ENCODE measurements at places on chromosomes 13 and 19.

DNA sequence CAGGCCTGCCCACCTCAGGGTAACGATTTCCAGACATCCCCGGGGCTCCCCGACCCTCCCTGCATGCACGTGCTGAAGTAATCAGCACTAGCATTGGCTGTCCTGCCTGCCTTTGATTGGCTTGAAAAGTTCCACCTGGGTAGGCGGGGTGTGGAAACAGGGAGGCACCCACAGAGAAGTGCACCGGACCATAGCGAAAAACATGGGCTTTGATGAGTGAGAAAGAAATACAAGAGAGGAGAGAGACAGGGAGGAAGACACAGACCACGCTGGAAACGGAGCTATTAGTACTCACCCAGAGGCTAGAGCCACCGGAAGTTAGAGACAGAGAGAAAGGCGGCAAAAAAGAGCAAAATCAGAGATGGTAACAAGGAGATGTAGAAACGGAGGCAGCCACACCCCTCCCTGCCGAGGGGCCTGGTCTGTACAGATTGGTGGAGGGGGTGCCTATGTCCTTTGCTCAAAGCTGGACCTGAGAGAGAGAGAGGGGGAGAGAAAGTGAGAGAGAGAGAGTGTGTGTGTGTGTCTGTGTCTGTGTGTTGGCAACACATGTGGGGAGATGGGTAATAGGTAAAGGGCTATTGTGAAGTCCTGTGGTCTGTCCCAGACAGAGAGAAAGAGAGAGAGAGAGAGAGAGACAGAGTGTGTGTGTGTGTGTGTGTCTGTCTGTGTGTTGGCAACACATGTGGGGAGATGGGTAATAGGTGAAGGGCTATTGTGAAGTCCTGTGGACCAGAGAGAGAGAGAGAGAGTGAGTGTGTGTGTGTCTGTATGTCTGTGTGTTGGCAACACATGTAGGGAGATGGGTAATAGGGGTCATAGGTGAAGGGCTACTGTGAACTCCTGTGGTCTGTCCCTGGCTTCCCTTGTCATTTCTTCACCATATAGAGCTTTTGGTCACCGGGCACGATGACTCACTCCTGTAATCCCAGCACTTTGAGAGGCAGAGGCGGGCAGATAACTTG lies 2.9 kb downstream of the CGB3 start:
- no peak for DNase-seq

- no peak for DNase-seq
Measured at GRCh38 chr13:89827552-89827951, 1519.9 kb upstream of the MIR17HG start.

DNA sequence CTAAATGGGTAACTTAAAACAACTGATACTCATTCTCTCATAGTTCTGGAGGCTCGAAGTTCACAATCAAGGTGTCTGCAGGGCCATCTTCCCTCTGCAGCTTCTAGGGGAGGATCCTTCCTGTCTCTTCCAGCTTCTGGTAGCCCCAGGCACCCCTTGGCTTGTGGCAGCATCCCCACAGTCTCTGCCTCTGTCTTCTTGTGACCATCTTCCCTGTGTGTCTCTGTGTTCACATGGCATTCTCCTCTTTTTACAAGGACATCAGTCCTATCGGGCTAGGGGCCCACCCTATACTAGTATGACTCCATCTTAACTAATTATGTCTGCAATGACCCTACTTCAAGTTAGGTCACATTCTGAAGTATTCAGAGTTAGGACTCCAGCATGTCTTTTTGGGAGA lies 73.5 kb downstream of the ANKRD10 start:
- no peak for DNase-seq

DNA sequence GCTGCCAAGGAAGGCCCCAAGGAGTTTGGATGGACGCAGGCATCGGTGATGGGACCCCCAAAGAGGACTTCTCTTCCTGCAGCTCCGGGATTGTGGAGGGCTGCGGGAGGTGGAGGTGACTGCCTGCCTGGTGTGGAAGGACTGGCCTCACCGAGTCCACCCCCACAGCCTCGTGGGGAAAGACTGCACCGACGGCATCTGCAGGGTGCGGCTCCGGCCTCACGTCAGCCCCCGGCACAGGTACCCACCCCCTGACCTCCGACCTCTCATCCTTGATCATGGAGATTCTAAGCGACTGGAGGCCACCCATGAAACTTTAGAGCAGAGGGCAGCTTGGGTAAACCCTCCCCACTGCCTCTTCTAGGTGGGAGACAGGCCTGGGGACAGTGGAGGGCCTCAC lies 16.9 kb upstream of the CLASRP start:
- no peak for DNase-seq

DNA sequence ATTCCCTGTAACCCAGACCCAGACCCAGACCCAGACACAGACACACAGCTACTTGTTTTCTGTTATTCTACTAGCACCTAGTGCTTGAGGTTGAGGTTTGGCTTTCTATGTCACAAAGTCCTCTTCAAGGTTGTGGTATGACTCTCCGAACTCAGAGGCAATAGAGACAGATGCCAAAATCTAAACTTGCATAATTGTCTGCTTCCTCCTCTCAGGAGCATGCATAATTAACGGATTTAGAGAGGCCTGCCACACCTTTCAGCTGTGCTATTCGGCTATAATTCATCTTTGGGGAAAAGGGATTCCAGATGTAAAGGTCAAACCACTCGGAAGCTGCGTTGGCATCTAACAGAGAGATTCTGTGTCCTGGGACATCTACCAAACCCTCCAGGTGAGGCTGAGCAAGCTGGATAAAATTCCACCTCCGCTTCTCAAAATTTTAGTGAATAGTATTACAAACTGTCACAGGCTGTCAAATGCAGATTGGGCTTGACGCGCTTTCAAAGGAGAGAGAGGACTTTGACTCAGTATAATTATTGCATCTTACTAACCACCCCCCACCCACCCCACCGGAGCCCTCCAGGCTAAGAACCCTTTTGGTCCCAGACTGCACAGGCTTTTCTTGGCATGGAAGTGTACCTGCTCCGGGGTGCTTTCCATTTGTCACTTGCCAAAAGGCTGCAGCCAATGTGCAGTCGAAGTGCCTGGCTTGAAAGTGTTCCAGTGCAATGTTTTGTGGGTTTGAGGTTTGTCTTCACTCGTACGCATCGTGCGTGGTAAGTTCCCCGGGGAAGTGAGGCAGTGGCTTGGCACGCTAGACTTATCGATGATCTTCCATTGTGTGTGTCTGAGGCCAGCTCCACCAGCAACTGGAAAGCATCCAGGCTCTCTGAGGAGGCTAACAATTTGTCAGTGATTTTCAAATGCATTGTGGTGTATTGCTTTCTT lies 194.1 kb downstream of the TDRD3 start:
- DNase-seq, result no peak

- no peak for DNase-seq
Measured at GRCh38 chr13:113647351-113648215, 10.4 kb downstream of the ATP4B start.

DNA sequence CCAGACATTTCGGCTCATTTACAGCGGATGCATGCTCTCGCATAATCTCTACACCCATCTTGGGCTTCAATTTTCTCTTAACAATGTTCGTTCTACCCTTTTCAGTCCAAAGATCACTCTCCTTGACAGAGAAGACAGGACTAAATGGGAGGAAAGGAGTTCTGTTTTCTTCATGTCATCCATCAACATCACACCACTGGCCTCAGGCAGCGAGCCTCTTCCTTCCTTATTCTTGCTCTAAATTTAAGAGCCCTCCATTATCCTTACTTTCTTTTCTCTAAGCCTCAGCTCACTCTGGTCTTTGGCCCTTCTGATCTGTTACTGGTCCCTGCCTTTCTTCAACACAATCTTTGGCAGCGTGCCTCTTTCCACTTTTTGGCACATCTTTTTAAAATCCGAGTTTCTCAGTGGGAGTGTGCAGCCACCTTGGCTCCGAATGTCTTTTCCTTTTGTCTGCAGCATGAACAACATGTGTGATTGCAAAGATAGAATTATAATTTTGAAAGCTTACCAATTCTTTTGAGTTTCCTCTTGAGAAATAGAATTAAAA lies 98.7 kb downstream of the FAM216B start:
- DNase-seq, result no peak

DNA sequence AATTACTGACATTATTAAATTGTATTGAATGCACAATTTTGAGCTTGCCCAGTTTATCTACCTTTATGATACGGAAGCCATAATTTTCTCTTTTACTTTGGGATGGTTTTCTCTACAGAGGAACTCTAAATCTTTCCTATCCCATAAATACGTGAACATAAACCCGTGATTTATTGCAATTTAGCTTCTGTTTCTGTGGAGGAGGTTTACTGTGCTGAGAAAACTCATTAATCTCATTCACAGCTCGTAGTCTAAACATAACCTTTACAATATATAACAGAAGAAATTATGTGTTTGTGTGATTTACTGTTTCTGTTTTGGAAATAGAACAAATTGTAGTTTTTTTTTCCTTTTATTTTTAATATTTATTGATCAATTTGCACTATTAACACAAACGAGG lies 207.1 kb upstream of the PCDH9 start:
- DNase-seq, result no peak

- no peak for DNase-seq
Measured at GRCh38 chr19:23539499-23539898, 144.2 kb upstream of the ZNF91 start.

DNA sequence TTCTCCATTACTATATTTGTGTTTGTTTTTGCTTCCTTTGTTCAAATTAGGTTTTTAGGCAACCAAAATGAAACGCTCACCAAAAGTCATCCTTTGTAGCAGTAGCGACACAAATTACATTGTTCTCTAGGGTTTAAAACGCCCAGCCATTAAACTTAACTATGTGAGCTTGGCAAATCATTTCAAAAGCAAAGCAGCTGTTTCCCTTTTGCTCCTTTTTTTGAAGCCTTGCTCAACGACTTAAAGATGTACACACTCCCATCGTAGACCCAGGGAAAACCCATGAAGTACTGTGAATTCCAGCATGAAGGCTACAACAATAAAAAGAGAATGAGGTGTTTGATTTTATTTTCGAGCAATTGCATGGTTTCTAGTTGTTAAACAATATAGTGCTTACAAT lies 106.7 kb downstream of the RAP2A start:
- DNase-seq, result no peak

GRCh38 chr13:64551755-64552154 lies 2678.4 kb downstream of the PCDH9 start:
- DNase-seq, result no peak

- no peak for DNase-seq
Measured at GRCh38 chr13:46934749-46935148, 37.9 kb upstream of the HTR2A start.

GRCh38 chr19:29510701-29511265 lies 15.0 kb upstream of the VSTM2B start:
- DNase-seq, result no peak

GRCh38 chr19:47781590-47782262 lies 3.2 kb downstream of the SELENOW start:
- DNase-seq, result no peak

DNA sequence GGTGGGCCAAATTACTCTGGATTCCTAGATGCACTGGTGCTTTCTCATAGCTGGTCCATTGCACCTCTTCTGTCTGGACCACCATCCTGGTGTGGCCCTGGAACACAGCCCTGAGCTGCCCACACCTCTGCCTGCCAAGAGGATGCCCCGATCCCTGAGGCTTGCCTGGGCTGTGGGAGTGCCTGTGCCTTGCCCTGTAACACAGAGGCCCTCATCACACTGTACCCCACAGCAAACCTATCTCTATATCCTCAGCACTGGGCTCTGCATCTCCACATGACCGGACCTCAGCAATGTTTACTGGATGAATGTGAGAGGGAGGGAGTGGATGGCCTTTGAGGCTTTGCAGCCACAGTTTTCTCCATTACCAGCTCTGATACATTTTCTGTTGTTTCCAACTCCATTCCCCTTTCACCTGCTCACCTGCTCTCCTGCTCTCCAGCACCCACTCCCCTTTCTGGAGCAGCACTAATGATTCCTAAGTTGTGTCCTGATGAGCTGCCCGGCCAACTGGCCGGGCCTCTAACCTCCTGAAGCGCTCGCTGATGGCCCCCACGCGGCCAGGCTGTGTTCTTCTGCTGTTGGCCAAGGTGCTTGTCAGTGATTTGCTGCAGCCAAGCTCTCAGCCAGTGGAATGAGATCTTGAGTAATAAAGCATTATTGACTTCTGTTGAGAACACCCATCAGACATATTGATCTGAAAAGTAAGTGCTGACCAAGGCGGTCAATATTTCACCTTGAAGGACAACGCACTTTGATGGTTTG lies 232.6 kb downstream of the TEX29 start:
- no peak for DNase-seq

GRCh38 chr19:4830332-4830731 lies 1.2 kb downstream of the TICAM1 start:
- no peak for DNase-seq

DNA sequence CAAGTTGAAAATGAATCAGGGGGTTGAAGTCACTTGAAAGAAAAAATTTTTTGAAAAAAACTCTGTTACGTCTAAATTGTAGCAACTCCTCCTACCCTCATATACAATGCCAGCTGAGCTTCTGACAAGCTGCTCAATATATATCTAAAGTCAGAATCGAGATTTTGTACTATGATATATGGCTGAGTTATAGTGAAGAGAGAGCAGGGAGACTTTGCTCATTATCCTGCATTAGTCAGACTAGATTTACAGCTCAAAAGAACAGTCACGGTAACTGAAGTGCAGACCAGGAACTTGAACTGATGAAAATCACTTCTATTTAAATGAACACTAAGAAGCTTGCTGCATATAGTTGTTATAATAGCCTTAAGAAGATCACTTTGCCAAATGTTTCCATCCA lies 153.1 kb downstream of the LACC1 start:
- no peak for DNase-seq

- DNase-seq, result no peak
Measured at GRCh38 chr13:44293908-44294735, 79.5 kb upstream of the SERP2 start.

DNA sequence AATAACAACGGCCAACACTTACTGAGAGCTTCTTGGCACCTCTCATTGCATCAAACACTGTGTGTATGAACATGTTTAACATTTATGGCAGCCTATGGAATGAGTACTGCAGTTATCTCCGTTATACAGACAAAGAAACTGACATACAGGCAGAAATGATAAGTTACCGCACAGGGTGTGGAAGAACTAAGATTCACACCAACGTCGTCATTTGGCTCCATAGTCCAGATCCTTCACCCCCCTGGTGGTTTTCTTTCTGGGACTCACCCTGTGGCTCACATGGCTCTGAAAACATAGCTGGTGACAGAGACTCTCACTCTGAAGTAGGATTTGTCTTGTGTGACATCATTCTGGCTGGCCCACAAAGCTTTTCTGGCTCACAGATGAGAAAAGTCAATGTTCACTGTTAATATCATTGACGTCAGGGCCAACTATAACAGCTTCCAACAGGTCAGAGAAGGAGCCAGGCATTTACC lies 230.1 kb downstream of the DLEU7 start:
- no peak for DNase-seq

GRCh38 chr19:42330241-42330711 lies 4.8 kb downstream of the MEGF8 start:
- no peak for DNase-seq

- DNase-seq, result no peak
Measured at GRCh38 chr13:30676672-30677071, 58.7 kb upstream of the ALOX5AP start.

DNA sequence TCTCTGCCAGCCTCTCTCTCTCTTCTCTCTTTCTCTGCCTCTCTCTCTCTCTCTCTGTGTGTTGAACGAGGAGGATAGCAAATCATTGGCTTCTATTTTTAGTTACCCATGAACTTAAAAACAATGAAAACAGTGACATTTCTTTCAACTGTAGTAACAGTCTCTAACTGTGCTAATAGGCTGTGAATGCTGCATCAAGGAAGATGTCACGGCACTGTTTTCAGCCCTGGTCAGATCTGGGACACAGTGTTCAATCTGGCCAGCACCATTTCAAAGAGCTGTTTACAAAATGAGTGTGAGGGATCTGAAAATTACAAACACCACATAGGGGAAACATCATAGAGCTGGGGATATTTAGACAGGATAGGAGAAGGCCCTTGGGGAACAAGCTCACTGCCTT lies 717.0 kb downstream of the FGF9 start:
- DNase-seq, result no peak

- DNase-seq, result no peak
Measured at GRCh38 chr13:98844021-98844420, 91.5 kb upstream of the SLC15A1 start.
